GM13976 (cell line): ENCODE measurements at places on chromosomes 1 and 21.
A peak's percentile ranks its signal among the peaks of the same experiment; 100 is the strongest.

DNA sequence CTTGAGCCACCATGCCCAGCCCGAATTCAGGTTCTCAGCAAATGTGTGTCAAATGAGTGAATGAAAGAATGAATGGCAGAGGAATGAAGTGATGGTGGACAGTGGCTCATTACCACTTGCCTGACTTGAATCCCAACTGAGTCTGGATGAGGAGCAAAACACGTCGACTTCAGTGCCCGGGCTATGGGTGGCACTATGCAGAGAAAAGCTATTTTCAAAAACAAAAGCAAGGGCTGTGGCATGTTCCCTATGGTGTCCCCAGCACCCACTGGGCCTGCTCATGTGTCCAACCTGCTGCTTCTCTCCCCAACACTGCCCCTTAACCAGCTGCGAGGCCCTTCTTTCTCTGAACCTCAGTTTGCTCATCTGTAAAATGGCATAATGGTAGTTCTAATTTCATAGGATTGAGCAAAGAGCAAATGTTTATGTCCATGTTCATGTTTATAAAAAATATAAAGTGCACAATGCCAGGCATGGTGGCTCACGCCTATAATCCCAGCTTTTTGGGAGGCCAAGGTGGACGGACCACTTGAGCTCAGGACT lies 4.3 kb upstream of the MAD2L2 start:
- DNase-seq: no peak

- no peak for DNase-seq
These were observed 44.8 kb upstream of the TENT5C start for GRCh38 chr1:117561071-117561470.

- DNase-seq: no peak
These were observed 369 bp upstream of the ZYG11B start for GRCh38 chr1:52725903-52726264.

GRCh38 chr1:52360595-52360968 lies 5.4 kb downstream of the CC2D1B start:
- DNase-seq: no peak

DNA sequence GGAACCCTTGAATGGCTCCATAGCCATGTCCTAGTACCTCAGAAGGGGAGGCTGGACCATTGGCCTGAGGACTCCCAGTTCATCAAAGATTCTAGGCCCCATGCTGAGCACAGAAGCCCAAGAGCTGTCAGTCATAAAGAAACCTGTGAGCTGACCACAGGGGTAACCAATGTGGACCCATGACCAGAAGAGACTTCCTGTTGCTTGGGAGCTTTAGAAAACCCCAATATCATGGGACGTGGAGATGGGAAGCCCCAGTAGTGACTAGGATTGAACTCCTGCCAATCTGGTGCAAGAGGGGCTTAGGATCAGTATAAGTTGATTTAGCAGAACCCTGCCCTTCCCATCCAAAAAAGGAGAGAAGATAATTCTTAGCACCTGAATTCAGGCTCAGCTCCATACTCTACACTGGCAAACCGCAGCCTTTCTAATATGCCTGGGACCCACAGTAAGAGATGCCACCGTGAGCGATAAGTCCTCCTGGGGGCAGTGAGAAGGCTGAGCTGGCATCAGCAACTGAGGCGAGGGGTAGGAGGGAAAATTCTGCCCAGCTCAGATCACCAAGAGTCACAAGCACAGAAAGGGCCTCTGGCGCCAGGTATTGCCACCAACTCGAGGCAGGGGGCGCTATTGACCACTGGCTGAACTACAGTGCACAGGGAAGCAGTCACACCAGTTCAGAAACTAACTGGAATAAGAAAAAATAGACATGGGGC lies 108.9 kb downstream of the CAPN8 start:
- DNase-seq: peak; percentile 69

DNA sequence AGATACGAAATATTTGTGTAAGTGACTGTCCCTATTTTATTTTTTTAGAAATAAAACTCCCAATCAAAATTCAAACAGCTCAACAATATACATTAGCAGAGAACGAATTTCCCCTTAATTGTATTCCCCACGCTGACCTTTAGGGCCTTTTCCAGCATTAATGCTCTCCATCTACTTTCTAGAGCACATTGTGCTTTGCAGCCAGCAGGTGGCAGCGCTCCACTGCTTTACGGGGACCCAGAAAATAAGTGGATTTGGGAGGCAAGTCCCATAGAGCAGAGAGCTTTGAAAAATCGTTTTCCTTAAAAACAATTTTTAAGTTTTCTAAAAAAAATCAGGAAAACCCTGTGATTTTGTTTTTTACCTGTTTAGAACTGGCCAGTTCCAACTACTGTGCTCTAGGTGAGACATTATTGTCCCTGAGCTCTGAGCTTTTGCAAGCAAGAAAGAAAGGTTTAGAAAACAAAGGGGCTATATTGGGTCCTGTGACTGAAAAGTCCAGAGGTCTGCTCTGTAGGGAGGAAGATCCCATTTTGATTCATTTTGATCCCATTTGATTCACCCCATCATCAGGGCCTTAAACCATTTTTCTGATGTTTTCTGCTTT lies 144.4 kb upstream of the ZNF644 start:
- DNase-seq: peak; percentile 42

DNA sequence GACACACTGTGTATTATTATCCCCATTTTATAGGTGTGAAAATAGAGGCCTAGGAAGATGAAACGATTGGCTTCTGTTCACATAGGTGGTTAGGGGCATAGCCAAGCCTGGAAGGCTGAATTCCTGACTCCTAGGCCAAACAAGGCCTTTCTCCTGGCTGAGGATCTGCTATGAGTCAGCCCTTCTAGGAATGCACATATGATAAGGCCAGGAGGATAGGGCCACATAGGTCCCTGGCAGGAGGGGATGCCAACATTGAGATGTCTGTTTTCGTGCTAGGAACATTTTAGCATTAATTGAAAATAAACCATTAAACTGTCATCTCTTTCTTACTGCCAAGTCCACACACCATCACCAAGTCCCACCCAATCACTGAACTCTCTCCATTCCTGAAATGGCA lies 9.2 kb downstream of the CSMD2 start:
- DNase-seq: no peak

GRCh38 chr1:201653233-201653632 lies 114.3 kb downstream of the NAV1 start:
- no peak for DNase-seq

DNA sequence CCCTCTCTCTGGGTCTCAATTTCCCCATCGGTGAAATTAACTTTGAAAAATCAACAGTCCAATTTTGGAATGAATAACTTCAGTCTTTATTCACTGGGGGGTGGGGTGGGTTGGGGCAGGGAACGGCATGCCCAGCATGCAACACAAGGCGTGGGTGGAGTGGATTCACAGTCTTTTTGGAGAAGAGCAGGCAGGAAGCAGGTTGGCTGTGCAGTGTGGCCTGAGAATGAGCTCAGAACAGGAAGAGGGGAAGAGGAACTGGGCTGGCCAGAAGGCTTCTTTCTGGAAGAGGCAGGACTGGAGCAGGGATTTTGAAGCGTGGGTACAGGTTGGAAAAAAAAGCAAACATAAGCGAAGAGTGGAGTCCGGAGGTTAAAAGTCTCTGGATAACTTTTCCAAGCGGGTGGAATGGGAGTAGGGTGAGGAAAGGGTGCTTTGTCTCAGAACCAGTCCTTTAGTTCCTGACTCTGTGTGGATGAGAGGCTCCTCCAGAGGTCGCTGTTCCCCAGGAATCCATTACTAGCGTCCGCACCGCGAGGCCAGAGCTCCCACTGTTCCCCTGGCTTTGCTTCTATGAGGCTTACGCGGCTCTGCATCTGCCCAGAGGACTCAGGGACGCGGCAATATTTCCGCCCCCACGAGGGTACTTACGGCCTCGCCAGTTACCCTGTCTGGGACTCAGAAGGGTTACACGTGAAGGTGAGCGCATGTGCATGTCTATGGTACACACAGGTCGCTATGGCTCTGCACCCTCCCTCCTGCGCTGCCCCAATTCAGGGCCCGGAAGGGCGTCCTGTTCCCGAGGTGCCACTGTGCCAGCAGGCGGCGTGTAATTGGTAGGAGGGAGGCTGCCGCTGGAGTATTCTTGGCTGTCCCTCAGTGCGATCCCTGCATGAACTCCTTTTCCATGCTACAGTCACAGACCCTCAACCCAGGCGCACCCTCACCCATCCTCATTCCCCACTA lies 5.5 kb upstream of the FOXD2 start:
- DNase-seq: peak; percentile 72

DNA sequence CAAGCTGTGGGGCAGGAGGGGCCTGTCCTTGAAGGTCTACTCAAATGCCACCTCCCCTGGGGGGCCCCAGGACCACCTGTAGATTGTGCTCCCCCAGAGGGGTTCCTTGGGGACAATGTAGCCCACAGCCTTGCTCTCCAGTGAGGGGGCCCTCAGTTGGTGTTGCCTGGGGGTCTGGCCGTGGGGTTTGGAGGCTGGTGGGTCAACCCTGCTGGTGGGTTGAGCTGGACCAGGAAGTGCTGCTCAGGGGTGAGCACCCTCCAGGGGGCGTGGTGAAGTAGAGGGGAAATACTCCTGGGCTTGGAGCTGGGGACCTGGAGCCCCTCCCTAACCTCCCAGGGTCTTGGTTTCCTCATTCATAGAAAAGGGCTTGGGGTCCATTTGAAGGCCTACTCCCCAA lies 143.6 kb upstream of the WNT4 start:
- DNase-seq: no peak

DNA sequence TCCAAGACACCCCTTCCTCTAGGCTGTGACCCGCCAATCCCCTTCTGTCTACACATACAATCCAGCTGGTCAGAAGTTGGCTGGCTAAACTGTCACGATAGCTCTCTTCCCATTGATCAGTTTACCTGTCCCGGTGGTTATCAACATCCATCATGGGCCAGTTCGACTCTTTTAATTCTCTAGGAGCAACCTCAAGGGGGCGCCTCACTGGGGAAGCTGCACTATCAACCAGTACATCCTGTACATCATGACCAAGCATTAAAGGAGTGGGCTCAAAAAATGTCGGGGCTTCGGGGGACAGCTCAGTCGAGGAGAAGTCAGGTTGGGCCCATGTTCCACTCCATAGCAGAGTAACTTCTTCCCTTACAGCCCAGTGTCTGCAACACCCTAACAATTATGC lies 53.2 kb upstream of the B3GALNT2 start:
- no peak for DNase-seq

- no peak for DNase-seq
These were observed 178.7 kb downstream of the TNR start for GRCh38 chr1:175564723-175565122.

- DNase-seq: no peak
These were observed 5.1 kb downstream of the HOOK1 start for GRCh38 chr1:59819566-59820438.

GRCh38 chr1:243264717-243265116 lies 8.9 kb downstream of the SDCCAG8 start:
- no peak for DNase-seq

DNA sequence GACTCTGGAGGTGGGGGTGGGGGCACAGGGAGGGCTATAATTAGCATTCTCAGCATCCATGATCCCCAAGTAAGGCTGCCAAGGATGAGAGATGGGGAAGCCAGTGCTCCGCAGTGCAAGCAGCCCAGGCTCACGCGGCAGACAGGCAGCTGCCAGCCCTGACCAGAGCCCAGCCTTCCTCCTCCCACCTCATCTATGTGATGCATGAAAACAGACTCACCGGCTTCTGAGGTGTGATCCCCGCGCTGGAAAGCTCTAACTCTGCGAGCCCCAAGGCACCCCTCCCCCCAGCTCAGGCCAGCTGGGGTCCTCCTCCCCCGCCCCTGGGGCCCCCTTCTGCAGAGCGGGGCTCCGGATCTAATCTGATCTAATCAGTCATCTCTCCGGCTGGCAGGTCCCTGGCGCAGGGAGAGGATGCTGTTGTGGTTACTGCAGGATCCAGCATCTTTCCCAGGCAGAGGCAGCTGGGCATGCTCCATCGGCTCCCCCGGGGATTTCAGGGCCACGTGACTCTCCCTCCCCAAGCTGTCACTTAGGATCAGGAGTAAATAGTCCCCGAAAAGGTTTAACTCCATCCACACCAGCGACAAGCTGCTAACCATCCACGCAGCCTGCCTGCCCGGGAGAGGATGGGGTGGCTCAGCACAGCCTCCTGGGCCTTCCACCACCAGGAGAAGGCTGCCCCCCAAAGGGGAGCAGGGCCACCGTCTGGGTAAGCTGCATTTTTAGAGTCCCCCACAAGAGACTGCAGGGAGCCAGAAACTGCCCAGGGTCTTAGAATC lies at the start of gene PLEKHA6:
TSS of gene PLEKHA6 (minus strand) at position 456 of the 782 bp plus-strand sequence. CDS start 86,202 bp downstream, outside the sequence.
- no peak for DNase-seq

DNA sequence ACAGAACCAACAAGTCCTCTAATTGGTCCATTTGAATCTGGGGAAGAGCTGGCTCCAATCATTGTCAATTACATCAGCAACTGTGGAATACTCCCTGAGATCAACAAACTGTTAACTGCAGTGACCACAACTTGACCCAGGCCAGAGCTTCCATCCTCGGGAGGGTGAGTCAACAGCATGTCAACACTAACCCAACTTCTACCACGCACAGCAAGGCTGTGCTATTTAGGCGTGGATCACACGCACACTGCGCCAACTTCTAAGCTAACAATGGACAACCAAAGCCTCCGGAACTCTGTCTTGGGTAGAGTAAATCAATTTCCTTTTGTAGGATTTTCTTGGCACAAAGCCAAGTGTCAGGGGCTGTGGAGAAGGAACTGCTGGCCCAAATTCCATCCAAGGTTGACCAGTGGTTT lies 30.4 kb downstream of the APP start:
- DNase-seq: no peak

GRCh38 chr1:46575300-46575699 lies 23.9 kb upstream of the KNCN start:
- DNase-seq: no peak

- no peak for DNase-seq
These were observed 70.2 kb downstream of the BACH1 start for GRCh38 chr21:29368906-29369305.

- peak; percentile 62 for DNase-seq
These were observed 2.8 kb downstream of the KCNN3 start for GRCh38 chr1:154867064-154867825.

GRCh38 chr1:32291145-32291707 lies 657 bp upstream of the HDAC1 start:
- DNase-seq: no peak

GRCh38 chr1:12202577-12202976 lies 27.3 kb upstream of the VPS13D start:
- DNase-seq: no peak

DNA sequence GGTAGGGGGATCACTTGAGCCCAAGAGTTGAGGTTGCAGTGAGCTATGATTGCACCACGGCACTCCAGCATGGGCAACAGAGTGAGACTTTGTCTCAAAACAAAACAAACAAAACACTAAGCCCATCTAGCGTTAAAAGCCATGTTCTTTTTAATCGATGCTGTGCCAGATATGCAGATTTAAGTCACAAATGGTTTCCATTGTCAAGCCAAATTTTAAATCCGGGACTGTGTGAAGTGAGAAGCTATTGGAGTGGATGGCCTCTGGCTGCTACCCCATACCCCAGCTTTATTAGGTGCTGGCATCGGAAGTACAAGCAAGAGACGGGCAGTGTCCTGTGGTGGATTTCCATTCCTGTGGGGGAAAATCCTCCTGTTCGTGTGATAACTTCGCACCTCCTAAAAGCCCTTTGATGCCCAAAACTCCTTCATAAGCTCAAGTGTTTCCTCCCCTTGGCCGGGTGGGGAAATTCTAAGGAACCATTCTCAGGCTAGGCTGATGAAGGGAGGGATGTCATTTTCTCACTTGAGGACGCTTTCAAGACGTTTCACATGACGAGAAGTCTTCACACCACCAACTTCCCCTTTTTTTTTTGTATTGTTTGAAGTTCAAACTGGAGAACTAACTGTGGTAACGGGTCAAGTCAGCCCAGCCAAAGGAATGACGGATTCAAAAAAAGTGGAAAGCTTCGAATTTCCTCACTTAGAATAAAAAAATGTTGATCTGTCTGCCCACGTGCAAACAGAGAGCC lies 140.8 kb downstream of the KAZN start:
- DNase-seq: no peak
